OCI-M1 (cell line): ENCODE measurements at places on chromosomes 5 and 9.

- DNase-seq: no peak
These were observed 62.5 kb upstream of the PTPN3 start for GRCh38 chr9:109560470-109561132.

GRCh38 chr9:72480921-72481320, 40.5 kb upstream of the TMC1 start:
- DNase-seq: no peak

GRCh38 chr5:169301986-169302385, 1.0 kb upstream of the SLIT3 start:
- DNase-seq: no peak

GRCh38 chr5:72256536-72256935, 63.5 kb downstream of the MRPS27 start:
- DNase-seq: peak; percentile 40

DNA sequence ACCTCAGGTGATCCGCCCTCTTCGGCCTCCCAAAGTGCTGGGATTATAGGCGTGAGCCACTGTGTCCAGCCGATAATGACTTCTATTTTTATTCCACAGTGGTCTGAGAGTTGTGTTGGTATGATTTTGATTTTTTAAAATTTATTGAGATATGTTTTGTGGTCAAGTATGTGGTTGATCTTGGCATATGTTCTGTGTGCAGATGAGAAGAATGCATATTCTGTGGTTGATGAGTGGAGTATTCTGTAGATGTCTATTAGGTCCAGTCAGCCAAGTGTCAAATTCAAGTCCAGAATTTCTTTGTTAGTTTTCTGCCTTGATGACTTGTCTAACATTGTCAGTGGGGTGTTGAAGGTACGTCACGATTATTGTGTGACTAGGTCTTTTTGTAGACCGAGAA, 338.2 kb upstream of the TARS1 start:
- no peak for DNase-seq

DNA sequence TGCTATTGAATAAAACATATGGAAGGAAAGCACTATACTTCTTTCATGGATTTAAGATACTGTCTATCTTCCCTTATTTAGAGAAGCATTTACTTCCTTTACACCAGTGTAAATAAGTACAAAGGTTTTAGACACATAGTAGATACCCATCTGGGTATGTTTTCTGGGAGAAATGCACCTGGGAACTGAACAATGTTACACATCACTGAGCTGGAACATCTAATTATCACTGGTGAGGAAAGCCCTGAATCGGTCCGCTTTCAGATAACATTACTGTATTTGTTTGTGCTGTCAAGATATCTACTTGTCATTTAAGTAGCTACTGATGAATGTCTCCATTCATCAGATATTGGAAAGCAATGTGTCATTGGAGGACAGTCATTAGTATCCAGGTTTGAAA, 964.7 kb upstream of the PTPRD start:
- DNase-seq: no peak

- no peak for DNase-seq
These were observed 66.0 kb upstream of the CKMT2 start for GRCh38 chr5:81167078-81167477.

- DNase-seq: peak; percentile 62
These were observed 17.3 kb upstream of the ZNF622 start for GRCh38 chr5:16482891-16483290.

DNA sequence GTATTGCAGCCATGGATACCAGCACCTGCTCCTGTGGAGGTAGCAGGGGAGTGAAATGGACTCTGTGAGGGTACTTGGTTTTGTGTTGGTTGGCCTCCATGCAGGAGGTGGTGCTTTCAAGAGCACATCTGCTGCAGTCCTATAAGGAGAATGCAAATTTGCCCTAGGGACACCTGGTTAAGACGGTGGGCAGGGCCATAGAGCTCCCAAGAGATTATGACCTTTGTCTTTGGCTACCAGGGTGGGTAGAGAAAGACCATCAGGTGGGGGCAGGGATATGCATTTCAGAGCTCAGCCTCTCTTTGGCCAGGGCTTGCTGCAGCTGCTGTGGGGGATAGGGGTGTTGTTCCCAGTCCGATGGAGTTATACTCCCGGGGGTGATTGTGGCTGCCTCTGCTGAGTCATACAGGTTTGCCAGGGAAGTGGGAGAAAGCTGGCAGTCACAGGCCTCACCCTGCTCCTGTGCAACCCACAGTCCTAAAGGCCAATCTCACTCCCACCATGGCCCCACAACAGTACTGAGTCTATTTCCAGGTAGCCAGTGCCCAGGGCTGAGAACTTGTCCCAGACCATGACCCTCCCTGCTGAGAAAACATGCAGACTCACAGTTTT, 14.0 kb upstream of the PDLIM4 start:
- DNase-seq: no peak

- DNase-seq: no peak
These were observed 188.0 kb downstream of the ELAVL2 start for GRCh38 chr9:23638011-23638410.

GRCh38 chr9:114016101-114016500, 62.0 kb downstream of the AMBP start:
- no peak for DNase-seq

- DNase-seq: no peak
These were observed 64.8 kb downstream of the HSPA4 start for GRCh38 chr5:133116601-133117000.

DNA sequence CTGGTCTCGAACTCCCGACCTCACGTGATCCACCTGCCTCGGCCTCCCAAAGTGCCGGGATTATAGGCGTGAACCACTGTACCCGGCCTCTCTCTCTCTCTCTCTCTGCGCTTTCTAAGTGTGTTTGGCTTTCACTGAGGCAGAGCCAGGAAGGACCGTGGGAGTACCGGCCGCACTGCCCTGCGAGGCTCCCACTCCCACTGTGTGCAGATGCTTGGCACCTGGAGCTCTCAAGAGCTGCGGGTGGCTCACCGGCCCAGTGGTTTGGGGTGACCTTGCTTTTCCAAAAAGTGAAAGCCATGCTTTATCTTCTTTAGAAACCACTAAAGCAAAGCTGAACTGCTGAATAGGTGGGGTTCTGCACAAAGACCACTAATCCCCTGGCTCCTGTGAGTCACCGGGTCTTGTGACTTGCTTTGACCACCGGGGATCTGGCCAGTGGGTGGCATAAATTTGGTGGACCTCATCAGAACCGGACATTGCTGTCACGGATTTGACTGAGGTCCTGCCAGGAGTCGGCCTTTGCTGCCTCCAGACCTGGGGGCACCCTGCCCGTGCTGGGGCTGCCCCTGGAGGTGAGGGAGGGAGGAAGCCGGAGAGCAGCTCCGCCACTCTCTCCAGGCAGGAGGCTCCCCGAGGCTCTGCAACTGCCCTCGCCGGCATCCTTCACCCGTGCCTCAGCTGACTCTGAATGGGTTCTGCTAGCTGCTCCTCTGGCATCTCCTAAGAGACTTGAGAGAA, 228.9 kb downstream of the FANCC start:
- no peak for DNase-seq

DNA sequence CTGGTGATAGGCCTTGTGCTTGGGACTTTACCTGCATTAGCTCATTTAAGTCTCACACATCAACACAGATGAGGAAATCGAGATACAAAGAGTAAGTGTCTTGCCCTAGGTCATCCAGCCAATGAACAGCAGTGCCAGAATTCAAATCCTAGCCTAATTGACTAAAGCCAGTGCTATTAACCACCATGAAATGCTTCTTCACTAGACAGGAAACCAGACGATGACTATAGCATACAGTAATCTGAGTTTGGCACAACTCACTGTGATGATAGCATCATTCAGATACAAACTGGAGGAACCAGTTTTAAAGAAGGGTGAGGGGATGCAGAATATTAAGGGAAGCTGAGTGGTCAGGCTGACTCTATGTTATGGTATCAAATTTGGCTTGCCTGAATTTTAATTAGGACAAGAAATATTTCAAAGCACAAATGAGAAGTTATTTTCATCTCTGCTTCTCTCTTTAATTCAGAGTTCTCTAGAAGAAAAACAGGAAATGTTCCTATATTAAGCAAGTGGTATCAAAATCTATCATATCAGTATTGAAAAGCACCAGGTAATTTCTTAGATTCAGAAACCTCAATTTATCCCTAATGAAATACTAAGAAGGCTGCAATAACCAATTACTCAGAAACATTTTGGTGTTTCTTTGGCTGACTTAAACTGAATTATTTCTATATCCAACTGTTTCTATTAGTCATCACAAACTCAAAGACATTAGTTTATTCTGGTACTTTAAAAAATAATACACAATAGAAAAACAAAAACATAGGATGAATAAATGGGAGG, 147.0 kb upstream of the RASA1 start:
- peak; percentile 28 for DNase-seq

GRCh38 chr5:140346348-140347221, at the start of gene HBEGF:
TSS of gene HBEGF (minus strand) at chr5:140346603. CDS start at chr5:140346328, 275 bp downstream.
- peak; percentile 85 for DNase-seq

DNA sequence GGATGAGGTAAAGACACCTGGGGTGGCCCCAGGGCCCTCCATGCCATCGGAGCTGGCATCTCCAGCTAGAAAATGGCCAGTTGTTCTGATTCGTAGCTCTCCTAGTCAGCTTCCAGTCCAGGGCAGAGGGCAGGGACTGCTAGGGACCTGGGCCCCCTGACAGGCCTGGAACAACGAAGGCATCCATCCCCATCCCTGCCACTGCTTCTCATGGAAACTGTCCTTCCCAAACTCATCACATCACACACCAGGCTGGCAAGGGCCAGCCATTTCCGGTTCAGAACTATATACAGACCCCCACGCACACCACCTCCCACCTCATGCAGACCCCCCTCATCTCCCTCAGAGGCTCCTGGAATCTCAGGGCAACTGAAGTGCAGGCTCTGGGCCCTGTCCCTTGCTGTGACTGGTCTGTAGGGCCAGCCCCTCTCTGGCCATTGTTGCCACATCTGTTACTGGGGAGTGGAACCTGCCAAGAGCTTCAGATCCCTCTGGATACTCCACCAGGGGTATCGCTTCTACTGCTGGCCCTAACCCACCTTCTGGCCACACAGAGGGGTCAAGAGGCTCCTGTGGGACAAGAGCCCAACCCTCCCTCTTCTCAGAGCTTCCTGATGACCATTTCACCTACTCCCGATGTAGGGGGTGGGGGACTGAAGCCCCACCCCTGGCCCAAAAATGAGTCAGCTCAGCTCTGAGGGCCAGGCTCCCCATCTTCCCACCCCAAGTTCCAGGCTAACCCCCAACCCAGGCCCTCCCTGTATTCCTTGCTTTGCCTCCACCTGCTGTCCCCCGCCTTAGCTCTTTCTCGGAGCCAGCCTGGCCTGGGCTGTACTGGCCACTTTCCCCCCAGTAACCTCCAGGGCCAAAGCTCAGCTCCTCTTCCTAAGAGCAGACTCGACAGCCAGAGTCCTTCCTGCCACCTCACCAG, 1.2 kb upstream of the MZB1 start:
- no peak for DNase-seq

DNA sequence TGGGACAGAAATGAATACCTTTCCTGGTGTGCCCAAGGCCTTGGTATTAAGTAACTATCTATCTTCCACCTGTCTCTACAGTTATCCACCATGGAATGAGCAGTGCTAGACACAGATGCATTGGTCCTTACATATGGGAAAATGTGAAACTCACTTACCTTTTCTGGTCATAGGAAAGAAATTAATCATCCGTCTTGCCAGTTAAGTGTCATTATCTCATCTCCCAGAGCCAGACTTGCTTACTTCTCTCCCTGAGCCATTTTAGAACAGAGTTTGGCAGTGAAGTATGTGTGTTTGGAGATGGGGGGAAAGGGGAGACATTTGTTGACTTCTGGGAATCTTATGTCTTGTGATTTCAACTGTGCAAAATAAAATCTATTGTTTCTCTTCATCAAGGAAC, 1211.0 kb upstream of the CDH6 start:
- peak; percentile 41 for DNase-seq

GRCh38 chr5:36722900-36723299, 116.5 kb downstream of the SLC1A3 start:
- peak; percentile 21 for DNase-seq

- DNase-seq: no peak
These were observed 292.4 kb downstream of the CD180 start for GRCh38 chr5:66904189-66904588.

DNA sequence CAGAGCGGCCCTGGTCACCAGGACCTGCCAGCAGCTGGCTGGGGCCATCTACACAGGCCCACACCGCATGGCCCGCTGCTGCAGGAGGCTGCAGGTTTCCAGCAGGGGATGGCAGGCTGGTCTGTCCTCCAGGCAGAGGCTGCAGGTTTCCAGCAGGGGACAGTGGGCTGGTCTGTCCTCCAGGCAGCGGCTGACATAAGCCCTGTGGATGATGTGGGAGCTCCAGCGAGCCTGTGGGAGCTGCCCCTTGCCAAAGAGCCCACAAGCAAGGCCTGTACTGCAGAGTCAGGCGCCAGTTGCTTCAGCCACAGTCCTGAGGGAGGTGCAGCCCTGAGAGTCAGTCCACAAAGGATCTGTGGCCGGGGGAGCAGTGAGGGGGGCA, 18.5 kb downstream of the TPPP start:
- DNase-seq: no peak

GRCh38 chr5:144035046-144035740, 135.3 kb downstream of the YIPF5 start:
- peak; percentile 37 for DNase-seq

DNA sequence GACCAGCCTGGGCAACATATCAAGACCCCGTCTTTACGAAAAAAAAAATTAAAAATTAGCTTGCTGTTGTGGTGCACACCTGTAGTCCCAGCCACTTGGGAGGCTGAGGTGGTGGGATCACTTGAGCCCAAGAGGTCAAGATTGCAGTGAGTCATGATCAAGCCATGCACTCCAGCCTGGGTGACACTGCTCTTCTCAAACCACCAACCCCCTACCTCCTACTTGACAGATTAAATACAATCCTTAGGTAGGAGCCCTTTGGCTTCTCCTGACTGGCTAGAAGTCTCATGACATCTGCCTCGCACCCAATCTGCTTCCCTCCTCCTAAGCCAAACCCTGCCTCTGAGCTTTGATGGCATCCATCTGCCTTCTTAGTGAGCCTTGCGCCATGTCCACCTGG, 11.6 kb upstream of the FBP1 start:
- no peak for DNase-seq

- DNase-seq: no peak
These were observed 91.3 kb downstream of the RALGPS1 start for GRCh38 chr9:127005770-127006314.
